ENCODE measurements at places on chromosomes 11 and 22.
A peak's percentile ranks its signal among the peaks of the same experiment; 100 is the strongest.

- DNase-seq, result no peak
Observed at GRCh38 chr11:120643284-120643683, 131.7 kb downstream of the GRIK4 start.

DNA sequence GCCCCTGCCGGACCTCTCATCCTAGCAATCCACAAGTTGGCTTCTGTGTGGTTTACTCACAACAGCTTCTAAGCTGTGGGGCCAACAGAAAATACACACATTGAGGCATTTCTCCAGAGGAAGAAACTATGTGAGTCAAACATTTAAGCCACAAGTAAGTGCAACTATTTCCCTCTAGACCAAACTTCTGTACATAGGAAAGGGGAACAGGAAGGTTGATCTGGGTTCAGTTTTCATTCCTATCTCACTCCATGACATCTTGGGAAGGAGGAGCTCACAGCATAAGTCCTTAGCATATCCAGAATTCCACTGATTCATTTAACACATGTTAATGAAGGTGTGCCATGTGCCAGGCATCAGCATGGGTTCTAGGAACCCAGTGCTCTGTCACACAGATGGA, 72.8 kb upstream of the PICALM start:
- DNase-seq, result no peak

- DNase-seq, result no peak
Observed at GRCh38 chr11:2382936-2383851, 6.1 kb downstream of the CD81 start.

GRCh38 chr11:59172345-59173079, 580 bp downstream of the DTX4 start:
- DNase-seq, result peak; percentile 31

DNA sequence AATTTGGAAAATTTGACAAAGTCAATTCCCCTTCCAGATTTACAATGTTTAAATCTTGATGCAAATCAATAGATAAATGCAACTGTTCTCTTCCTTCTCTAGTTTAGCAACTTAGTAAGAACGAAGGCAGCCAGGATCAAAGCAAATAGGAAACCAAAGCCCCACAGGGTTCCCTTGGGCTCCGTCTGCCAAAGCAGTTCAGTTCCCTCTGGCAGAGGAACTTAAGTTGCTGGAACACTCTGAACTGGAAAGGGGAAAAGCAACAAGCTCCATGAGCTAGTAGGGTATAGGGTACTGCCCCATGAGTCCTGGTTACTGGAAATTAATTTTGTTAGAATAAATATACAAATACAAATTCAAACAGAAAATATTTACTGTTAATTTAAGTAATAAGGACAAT, 91.3 kb downstream of the RELT start:
- no peak for DNase-seq

DNA sequence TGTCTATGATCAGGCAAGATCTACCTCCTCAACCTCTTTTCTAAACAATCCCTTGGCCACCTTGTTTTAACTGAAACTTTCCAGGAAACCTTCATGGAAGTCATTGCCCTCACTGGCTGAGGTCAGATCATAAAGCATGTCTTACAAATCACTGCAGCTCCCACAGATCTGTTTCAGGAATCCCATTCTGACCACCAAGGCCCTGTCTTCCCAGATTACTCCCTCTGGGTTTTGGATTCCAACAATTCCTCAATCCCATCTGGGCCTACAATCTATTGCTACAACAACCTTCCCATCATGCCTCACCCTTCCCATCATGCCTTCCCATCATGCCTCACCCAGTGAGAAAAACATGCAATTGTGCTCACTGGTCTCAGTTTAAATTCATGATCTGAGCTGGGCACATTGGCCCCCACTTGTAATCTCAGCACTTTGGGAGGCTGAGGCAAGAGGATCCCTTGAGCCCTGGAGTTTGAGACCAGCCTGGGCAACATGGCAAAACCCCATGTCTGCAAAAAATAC, 15.9 kb downstream of the ADAMTS15 start:
- no peak for DNase-seq

GRCh38 chr22:18975434-18976196, 39.5 kb upstream of the PRODH start:
- DNase-seq, result no peak

GRCh38 chr11:18063862-18064434, 17.9 kb upstream of the TPH1 start:
- DNase-seq, result no peak

All from stimulated activated naive B cell treated with anti-CD40 and anti-IgM and Interleukin-4, amounts not matched to agents 10 μg/mL and 1 μg/mL and 100 μg/mL, for 72 hours (primary cell).